ENCODE measurements at places on chromosomes 3 and 15.

GRCh38 chr3:46191730-46192129 is 16.4 kb downstream of the CCR1 start:
- H3K4me3 ChIP-seq: no peak overlapping the region
- H3K4me1 ChIP-seq: peaks cover 2% of the 10 kb centered on the region
- peaks cover 2% of the 10 kb centered on the region for H3K27me3 ChIP-seq
- H3K36me3 ChIP-seq: no peaks in the 10 kb centered on the region

GRCh38 chr3:138136201-138136600 is 4.0 kb upstream of the A4GNT start:
- peaks cover 7% of the 10 kb centered on the region for H3K27me3 ChIP-seq
- no peak overlapping the region for H3K4me3 ChIP-seq
- H3K27ac ChIP-seq: no peak overlapping the region
- H3K4me1 ChIP-seq: no peaks in the 10 kb centered on the region
- no peak for DNase-seq
- H3K36me3 ChIP-seq: no peaks in the 10 kb centered on the region

DNA sequence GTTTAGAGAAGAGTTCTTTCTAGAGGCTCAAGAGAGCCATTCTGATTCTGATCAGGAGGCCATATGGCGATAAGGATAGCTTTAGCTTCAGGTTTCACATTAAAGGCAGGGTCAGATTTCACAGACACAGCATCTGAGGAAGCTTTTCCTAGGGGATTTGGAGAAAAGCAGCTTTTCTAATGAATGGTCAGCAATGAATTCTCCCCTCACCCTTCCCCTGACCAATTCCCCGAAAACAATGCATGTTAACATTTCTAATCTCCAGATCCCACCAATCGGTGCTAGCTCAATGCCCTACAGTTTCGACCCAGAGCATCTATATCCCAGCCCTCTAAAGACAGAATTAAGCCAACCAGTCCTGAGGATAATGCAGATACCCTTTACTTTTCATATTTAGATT is 9.8 kb downstream of the AGBL1 start:
- H3K27me3 ChIP-seq: peaks cover 13% of the 10 kb centered on the region
- DNase-seq: no peak
- no peak overlapping the region for H3K4me3 ChIP-seq
- H3K4me1 ChIP-seq: no peaks in the 10 kb centered on the region
- no peak overlapping the region for H3K27ac ChIP-seq

DNA sequence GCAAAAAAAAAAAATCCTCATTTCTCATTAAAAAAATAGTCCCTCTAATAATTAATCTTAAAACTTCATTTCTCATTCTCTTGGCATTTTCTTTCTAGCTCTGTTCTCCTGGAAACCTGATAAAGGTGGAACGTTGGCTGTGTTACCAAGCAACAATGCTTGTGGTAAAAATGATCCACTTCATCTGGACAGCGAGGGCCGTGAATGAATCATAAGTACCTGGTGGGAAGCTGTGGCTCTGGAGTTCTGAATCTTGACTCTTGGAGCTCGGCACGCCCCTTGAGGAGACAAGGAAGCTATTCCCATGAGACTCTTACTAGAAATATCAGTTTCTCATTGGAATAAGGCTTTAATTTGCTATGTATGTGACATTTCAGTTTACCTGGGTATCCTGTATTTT is 32.5 kb downstream of the BCL2L10 start:
- H3K36me3 ChIP-seq: no peaks in the 10 kb centered on the region
- no peaks in the 10 kb centered on the region for H3K27me3 ChIP-seq
- H3K4me3 ChIP-seq: no peak overlapping the region
- no peak overlapping the region for H3K27ac ChIP-seq
- peaks cover 18% of the 10 kb centered on the region for H3K4me1 ChIP-seq

GRCh38 chr3:16224325-16224724 is 40.4 kb downstream of the DPH3 start:
- no peak overlapping the region for H3K4me3 ChIP-seq
- peaks cover 2% of the 10 kb centered on the region for H3K27me3 ChIP-seq
- DNase-seq: no peak
- no peak overlapping the region for H3K27ac ChIP-seq

DNA sequence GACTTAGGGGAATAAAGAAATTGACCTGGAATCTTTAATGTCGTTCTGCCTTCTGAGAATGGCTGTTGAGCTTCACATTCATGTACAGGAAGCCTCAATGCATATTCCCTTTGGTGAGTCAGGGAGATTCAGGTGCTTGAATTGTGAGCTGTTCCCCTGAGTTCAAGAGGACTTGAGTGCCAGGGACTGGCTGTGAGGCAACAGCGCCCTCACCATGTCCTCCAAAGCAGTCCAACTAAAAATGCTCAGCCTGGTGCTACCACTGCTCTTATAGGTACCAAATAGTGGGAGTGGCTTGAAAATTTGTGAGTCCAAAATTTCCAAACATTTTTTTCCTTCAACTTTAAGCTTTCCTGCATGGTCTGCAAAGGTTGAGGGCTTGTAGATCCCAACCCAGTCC is 54.1 kb downstream of the LEO1 start:
- no peak for DNase-seq
- H3K27ac ChIP-seq: no peak overlapping the region
- no peak overlapping the region for H3K4me3 ChIP-seq

DNA sequence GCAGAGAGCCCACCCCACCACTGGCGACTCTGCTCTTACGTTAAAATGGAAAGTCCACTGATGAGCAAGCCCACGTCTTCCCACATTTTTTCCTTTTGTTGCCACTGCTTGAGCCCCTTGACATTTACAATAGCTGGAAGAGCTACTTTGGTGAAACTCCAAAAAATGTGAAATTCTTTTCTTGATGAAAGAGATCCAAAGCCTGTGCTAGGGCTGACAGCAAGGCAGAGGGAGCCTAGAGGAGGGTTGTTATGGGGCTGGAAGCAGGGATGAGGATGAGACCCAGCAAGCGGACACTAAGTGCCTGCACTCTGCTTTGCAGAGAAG is 97.1 kb downstream of the CEMIP start:
- no peak overlapping the region for H3K4me3 ChIP-seq
- DNase-seq: no peak
- H3K27me3 ChIP-seq: peaks cover 12% of the 10 kb centered on the region
- H3K36me3 ChIP-seq: no peaks in the 10 kb centered on the region
- H3K27ac ChIP-seq: no peak overlapping the region

GRCh38 chr15:63145426-63145825 is 11.9 kb downstream of the RPS27L start:
- H3K4me1 ChIP-seq: peaks cover 5% of the 10 kb centered on the region
- H3K4me3 ChIP-seq: no peak overlapping the region
- H3K27me3 ChIP-seq: no peaks in the 10 kb centered on the region
- H3K27ac ChIP-seq: no peak overlapping the region
- H3K36me3 ChIP-seq: peaks cover 11% of the 10 kb centered on the region
- no peak for DNase-seq

GRCh38 chr3:135134684-135135075 is 339.6 kb downstream of the EPHB1 start:
- H3K27me3 ChIP-seq: no peaks in the 10 kb centered on the region
- H3K4me1 ChIP-seq: no peaks in the 10 kb centered on the region
- H3K4me3 ChIP-seq: no peak overlapping the region

GRCh38 chr15:48418343-48418742 is 87.1 kb downstream of the DUT start:
- DNase-seq: no peak
- no peaks in the 10 kb centered on the region for H3K36me3 ChIP-seq
- no peaks in the 10 kb centered on the region for H3K4me1 ChIP-seq
- no peak overlapping the region for H3K27ac ChIP-seq
- no peak overlapping the region for H3K4me3 ChIP-seq

GRCh38 chr3:39531066-39531465 is 63.6 kb downstream of the MOBP start:
- peaks cover 9% of the 10 kb centered on the region for H3K27me3 ChIP-seq
- no peaks in the 10 kb centered on the region for H3K36me3 ChIP-seq
- H3K4me3 ChIP-seq: no peak overlapping the region
- no peaks in the 10 kb centered on the region for H3K4me1 ChIP-seq
- no peak overlapping the region for H3K27ac ChIP-seq

GRCh38 chr3:12807601-12808359 is 11.3 kb downstream of the CAND2 start:
- no peaks in the 10 kb centered on the region for H3K27me3 ChIP-seq
- peaks cover 2% of the 10 kb centered on the region for H3K36me3 ChIP-seq
- no peak overlapping the region for H3K4me3 ChIP-seq
- H3K4me1 ChIP-seq: peaks cover 4% of the 10 kb centered on the region
- DNase-seq: no peak

DNA sequence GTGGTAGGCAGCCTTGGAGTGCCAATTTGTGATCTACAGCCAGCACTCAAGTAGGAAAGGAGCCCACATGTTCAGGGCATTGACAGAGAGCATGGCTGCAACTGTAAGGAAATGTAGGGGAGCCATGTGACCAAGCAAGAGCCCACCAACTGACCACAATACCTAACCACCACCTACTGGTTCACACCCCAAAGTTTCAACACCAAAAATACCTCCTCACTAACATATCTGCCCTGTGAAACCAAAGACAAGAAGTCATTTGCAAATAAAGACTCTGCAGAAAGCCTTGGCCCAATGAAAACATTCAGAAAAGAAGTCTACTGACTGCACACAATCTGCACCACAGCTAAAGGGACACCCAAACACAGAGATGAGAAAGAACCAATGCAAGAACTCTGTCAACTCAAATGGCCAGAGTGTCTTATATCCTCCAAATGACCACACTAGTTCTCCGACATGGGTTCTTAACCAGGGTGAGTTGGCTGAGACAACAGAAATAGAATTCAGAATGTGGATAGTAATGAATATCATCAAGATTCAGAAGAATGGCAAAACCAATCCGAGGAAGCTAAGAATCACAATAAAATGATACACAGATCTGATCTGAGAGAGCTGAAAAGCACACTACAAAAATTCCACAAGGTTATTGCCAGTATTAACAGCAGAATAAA is 40.6 kb downstream of the SLC9C1 start:
- no peak for DNase-seq
- H3K4me1 ChIP-seq: no peaks in the 10 kb centered on the region
- no peaks in the 10 kb centered on the region for H3K36me3 ChIP-seq
- H3K4me3 ChIP-seq: no peak overlapping the region

- peak overlapping the region; percentile 57 for H3K4me3 ChIP-seq
- H3K27me3 ChIP-seq: no peaks in the 10 kb centered on the region
- H3K27ac ChIP-seq: peak overlapping the region; percentile 96
- no peaks in the 10 kb centered on the region for H3K36me3 ChIP-seq
- DNase-seq: no peak
- peaks cover 50% of the 10 kb centered on the region for H3K4me1 ChIP-seq
These were observed 1.1 kb upstream of the C15orf62 start for GRCh38 chr15:40768521-40769273.

- H3K27me3 ChIP-seq: no peaks in the 10 kb centered on the region
- no peak overlapping the region for H3K4me3 ChIP-seq
- peaks cover 2% of the 10 kb centered on the region for H3K4me1 ChIP-seq
- H3K36me3 ChIP-seq: peaks cover 34% of the 10 kb centered on the region
- DNase-seq: no peak
These were observed 19.8 kb upstream of the ACAD9 start for GRCh38 chr3:128859630-128860029.

GRCh38 chr3:175898194-175898593 is 1039.1 kb downstream of the NAALADL2 start:
- no peak for DNase-seq
- H3K27me3 ChIP-seq: no peaks in the 10 kb centered on the region
- H3K4me3 ChIP-seq: no peak overlapping the region
- no peaks in the 10 kb centered on the region for H3K4me1 ChIP-seq

DNA sequence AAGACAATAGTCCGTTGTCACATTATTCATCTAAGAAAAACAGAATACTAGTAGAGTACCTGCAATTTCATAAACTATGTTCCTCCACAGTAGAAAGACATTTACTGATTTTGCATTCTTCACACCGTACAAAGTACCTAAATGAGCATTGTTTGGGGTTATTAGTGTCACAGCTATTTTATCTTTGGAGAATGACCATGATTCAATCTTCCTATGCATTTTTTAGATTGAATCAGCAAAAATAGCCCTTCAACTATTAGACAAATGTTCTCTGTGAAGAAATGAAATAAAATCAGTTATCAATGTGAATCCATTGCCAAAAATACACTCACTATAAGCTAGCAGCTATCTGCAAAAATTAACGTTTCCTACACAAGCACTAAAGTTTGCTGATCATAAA is 176.6 kb downstream of the PLCH1 start:
- DNase-seq: no peak
- no peak overlapping the region for H3K4me3 ChIP-seq
- no peaks in the 10 kb centered on the region for H3K4me1 ChIP-seq
- H3K36me3 ChIP-seq: no peaks in the 10 kb centered on the region
- no peak overlapping the region for H3K27ac ChIP-seq
- H3K27me3 ChIP-seq: no peaks in the 10 kb centered on the region

- no peak for DNase-seq
- no peak overlapping the region for H3K4me3 ChIP-seq
- no peaks in the 10 kb centered on the region for H3K27me3 ChIP-seq
- no peak overlapping the region for H3K27ac ChIP-seq
- no peaks in the 10 kb centered on the region for H3K36me3 ChIP-seq
These were observed 12.8 kb upstream of the SETMAR start for GRCh38 chr3:4290272-4290893.

DNA sequence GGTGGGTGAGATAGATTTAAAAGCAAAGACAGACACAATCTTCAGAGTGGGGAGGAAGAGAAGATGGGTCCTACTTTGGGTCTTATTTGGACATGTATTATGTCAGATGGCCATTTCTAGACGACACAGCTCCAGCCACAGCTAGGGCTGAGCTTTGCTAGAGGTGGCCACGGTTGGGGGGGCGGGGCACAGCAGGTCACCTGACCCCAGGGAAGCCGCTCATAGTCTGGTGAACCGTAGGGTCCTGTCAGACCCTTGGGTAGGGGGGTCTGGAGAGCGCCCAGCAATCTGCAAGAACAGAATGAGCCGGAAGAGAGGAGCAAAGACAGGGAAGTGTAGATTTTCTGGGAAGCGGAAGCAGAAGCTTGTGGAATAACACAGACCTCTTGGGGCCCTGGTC is 6.6 kb downstream of the EPB42 start:
- H3K4me1 ChIP-seq: peaks cover 2% of the 10 kb centered on the region
- no peak overlapping the region for H3K4me3 ChIP-seq
- H3K27ac ChIP-seq: no peak overlapping the region
- H3K27me3 ChIP-seq: peaks cover 1% of the 10 kb centered on the region
- H3K36me3 ChIP-seq: no peaks in the 10 kb centered on the region

- H3K4me3 ChIP-seq: no peak overlapping the region
- no peak for DNase-seq
- H3K4me1 ChIP-seq: no peaks in the 10 kb centered on the region
- H3K27me3 ChIP-seq: no peaks in the 10 kb centered on the region
These were observed 411.0 kb downstream of the MECOM start for GRCh38 chr3:169252535-169252934.

DNA sequence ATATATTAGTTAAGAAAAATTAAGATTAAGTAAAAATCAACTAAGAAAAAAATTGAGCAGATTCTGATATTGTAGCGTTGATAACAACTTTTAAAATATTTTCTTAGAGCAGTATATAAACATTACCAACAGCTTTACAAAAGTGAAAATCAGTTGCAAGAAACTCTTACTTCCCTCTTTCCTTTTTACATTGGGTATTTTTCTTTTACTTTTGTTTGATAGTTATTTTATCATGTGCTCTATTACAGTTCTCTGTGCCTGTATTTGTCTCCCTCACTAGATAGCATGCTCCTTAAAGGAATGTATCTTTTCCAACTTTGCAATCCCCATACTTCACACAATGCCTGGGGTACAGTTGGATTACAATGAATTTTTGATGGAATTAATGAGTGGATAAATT is 87.5 kb upstream of the P3H2 start:
- H3K27me3 ChIP-seq: peaks cover 36% of the 10 kb centered on the region
- DNase-seq: no peak
- H3K4me3 ChIP-seq: no peak overlapping the region
- H3K4me1 ChIP-seq: no peaks in the 10 kb centered on the region
- H3K27ac ChIP-seq: no peak overlapping the region
- H3K36me3 ChIP-seq: no peaks in the 10 kb centered on the region

GRCh38 chr3:138914870-138915502 is 32.0 kb downstream of the FOXL2 start:
- H3K4me3 ChIP-seq: peak overlapping the region; percentile 88
- no peak for DNase-seq
- H3K4me1 ChIP-seq: peaks cover 7% of the 10 kb centered on the region
- H3K27me3 ChIP-seq: no peaks in the 10 kb centered on the region
- no peaks in the 10 kb centered on the region for H3K36me3 ChIP-seq
- H3K27ac ChIP-seq: no peak overlapping the region

Measured in naive thymus-derived CD8-positive, alpha-beta T cell (primary cell).